NCI-H1105 treated with DMSO at 0.1 percent for 48 hours (cell line): ENCODE measurements at places on chromosomes 7 and 10.

DNA sequence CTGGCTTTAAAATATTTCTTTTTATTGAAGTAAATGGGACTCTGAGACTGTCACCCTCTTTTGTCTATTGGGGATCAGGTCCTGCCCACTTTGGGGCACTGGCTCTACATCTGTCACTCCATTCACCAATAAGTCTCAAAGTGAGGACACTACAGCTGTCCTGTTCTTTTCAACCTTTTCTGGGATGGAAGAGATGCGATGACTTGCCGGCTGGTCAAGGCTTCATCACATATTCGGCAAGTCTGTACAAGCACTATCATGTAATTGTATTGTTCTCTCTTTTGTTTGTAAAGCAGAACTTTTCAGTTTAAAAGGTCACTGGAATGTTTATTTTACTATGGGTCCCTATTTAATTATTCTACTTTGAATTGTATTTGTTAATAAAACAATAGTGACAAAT, 17.7 kb upstream of the SP8 start:
- DNase-seq, result no peak

GRCh38 chr7:106767078-106767477, 98.0 kb upstream of the PIK3CG start:
- DNase-seq, result no peak

DNA sequence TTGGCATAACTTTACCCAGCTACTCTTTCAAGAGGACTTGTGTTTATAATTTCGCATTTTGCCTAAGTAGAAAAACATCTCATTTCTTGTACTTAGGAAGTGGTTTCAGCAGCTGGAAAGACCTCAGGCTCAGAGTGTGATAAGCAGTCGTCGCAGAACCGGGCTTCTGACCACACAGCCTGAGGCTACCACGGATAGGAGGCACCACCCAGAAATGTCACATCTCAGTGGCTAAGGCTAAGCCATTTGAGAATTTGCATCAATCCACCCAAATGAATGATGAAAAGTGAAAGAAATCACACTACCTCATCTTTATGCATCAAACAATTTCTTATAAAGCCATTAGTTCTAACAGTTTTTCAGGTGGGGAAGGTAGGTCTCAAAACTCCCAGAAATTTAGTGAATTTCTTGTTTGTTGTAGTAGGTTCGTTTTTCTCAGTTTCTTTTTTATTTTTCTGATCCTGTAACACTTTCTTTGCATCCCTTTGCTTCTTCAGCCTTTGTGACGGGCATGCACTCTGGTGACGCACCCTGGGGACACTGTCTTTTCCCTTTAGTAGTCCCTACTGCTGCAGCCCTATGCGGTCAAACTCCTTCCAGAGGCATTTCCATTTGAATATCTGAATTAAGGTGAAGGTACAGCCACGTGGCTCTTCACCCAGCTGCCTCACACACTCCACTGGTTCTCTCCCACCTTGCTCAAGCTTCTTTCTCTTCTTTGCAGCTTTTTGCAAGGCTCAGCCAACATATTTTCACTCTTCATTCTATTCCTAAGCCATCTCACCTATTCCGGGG, 68.5 kb downstream of the MAP3K8 start:
- DNase-seq, result no peak

DNA sequence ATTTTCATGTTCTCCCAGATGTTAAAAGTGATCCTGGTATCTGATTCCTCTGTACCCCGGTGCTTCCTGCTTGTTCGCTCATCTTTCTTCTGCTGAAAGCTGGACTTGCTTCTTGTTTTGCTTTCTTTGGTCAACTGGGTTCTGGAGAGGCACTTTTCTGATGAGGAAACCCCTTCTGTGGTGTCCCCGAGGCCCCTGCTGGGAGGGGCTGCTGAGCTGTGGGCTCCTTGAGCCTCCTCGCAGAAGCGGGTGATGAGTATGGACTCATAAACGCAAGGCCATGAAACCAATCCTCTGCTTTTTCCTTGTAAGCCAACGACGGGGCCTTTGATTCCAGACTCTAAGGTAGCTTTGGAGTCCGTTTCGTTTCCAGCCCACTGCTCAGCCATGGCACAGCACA, 7.8 kb downstream of the WIPI2 start:
- DNase-seq, result no peak

GRCh38 chr10:971613-972012, 16.6 kb upstream of the GTPBP4 start:
- no peak for DNase-seq

DNA sequence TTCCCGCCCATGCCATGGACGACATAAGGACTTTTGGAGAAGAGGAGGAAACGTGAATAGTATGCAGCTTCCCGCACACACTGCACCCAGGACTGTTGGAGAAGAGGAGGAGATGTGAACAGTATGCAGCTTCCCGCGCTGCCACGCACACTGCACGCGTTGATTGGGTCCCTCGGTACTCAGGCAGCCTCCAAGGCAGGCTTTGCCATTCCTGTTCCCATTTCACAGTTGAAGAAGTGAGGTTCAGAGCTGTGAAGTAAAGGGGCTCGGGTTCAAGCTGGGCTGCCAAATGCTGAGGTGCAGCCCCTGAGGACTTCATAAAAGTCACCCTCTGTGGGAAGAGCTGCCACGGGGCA, 147.9 kb upstream of the FAM20C start:
- no peak for DNase-seq

GRCh38 chr10:23820792-23821191, 381.9 kb downstream of the OTUD1 start:
- no peak for DNase-seq

DNA sequence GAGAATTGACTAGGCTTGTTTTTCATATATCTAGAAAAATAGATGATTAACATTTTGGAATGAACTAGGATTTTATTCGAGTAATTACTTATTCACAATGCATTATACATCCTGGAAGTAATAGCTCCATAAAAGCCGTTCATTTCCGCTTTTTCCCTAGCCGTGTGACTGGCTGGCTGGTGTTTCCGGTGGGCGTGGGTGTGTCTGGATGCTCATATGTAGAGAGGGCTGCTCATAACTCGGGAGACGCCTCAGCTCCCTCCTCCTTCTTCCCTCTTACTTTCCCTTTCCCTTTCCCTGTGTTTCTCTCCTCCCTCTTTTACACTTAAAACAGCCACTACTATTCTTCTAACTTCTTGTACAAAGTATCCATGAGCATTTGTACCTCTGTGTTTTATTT, 187.7 kb upstream of the VSTM2A start:
- no peak for DNase-seq

GRCh38 chr10:17599089-17599488, 18.1 kb downstream of the HACD1 start:
- DNase-seq, result no peak

DNA sequence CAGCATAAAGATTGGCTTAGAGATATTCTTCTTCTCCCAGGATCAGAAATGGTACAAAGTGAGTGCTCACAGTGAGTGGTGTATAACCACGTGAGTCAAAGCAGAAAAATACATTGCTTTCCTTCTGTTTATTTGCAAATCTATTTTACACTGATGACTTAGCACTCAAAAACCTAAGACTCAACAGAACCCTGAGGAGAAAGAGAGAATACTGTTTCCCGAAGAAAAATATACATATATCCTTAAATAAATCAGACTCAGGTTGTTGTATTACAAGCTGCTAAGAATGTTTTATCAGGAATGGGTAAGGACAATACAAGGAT, 48.7 kb downstream of the ODAD2 start:
- DNase-seq, result no peak

DNA sequence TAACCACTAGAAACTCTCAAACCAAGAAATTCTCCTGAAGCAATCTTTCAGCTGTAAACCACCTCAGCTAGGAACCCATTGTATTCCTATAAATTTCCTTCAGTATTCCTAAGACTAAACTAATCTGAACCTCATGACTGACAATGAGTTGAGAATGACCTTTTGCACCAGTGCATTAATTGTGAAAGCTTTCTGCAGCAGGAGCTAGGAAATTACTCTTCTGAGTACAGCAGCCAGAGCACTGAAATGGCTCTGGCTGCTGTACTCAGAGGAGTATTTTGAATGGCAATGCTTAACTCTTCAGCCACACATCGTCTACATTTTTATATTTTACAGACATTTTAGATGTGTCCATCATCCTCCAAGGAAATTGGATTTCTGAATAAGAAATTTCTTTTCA, 109.7 kb downstream of the PCDH15 start:
- no peak for DNase-seq

- DNase-seq, result no peak
These were observed 25.6 kb downstream of the CACUL1 start for GRCh38 chr10:118729200-118729599.
